ENCODE measurements at places on chromosomes 7 and 10.

DNA sequence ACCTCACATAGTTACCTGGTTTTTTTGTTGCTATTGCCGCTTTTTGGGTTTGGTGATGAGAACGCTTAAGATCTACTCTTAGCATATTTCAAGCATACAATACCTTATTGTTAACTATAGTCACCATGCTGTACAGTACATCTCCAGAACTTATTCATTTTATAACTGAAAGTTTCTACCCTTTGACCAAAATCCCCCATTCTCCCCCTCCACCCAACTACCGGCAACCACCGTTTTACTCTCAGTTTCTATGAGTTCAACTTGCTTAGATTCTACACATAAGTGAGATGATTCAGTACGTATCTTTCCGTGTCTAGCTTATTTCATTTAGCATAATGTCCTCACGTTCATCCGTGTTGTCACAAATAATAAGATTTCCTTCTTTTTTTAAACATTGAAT lies 86.7 kb upstream of the IL6 start:
- DNase-seq: no peak

- DNase-seq: no peak
These were observed 38.3 kb upstream of the MRLN start for GRCh38 chr10:59791601-59792000.

DNA sequence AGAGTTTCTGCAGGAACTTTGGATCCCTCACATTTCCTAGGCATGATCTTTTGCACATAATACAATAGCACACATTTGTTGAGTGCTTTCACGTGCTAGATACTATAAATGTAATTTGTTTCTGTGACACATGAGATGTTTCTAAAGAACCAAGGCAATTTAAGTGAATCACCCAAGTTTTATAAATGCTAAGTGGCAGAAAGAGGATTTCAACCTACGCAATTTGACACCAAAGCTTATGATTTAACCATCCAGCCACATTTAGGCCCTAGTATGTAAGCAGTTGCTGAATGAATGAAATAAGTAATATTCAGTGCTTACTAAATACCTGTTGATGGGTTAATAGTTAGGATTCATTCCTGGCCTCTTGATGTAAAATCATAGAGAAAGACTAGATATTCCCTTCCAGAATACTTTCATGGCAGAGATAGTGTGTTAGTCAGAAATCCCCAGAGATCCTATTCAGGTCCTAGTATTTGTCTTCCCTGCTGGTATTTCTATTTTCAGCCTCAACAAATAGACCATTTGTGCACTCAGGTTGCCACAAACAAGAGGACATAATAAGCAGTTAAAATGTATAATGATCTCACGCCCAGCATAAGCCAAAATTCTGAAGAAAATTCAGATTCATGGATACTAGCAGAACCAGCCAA lies 572.6 kb downstream of the IPMK start:
- DNase-seq: no peak

GRCh38 chr7:94056796-94057207 lies 52.6 kb upstream of the BET1 start:
- DNase-seq: no peak

- DNase-seq: no peak
These were observed 63.4 kb downstream of the KIAA1549 start for GRCh38 chr7:138917771-138918170.

- no peak for DNase-seq
These were observed 24.8 kb downstream of the ADCY1 start for GRCh38 chr7:45598886-45599520.

DNA sequence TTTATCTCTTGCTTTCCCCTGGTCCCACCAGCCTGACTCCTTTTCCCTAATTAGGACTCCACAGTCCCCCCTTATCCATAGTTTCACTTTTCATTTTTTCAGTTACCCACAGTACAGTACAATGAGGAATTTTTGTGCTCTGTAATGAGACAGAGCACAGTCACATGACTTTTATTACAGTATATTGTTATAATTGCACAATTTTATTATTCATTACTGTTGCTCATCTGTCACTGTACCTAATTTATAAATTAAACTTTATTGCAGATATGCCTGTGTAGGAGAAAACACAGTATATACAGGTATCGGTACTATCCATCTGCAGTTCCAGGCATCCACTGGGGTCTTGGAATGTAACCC lies 125.4 kb downstream of the KCNMA1 start:
- no peak for DNase-seq

GRCh38 chr10:11237571-11237970 lies 219.9 kb downstream of the CELF2 start:
- DNase-seq: no peak

DNA sequence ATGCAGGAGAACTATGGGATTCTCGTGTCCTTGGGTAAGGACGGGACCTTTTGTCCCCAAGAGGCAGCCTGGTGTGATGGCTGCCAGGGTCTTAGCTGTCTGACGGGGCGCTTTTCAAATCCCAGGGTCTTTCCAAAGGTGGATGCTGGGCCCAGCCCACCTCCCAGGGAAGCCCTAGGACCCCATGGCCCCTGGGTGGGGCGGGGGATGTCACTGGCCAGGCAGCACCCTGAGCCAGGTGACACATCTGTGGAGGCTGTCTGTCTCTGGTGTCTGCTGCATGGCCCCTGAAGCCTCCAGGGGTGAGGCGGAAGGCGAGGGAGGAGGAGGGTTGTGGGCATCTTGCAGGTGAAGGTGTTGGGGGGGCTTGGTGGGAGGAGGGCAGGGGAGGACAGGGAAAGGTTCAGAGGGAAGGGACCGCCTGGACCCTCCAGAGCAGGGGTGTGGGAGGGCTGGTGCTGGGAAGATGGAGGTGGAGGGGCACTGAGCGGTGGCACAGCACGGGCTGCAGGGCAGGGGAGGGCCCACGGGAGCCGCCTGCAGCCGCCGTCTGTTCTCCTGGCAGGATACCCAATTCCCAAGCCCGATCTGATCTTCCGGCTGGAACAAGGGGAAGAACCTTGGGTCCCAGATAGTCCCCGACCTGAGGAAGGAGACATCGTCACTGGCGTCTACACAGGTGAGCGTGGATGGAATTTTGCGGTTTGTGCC lies 7.0 kb downstream of the ZNF316 start:
- no peak for DNase-seq

- DNase-seq: no peak
These were observed 121.8 kb downstream of the ARID5B start for GRCh38 chr10:62023329-62023728.

Measured in retina (tissue), 1 donor.